ENCODE measurements at places on chromosomes 12 and 14.

- no peak for DNase-seq
These were observed 170.9 kb downstream of the SLC6A15 start for GRCh38 chr12:84741692-84742091.

GRCh38 chr14:96888158-96888557, 91.0 kb downstream of the VRK1 start:
- no peak for DNase-seq

DNA sequence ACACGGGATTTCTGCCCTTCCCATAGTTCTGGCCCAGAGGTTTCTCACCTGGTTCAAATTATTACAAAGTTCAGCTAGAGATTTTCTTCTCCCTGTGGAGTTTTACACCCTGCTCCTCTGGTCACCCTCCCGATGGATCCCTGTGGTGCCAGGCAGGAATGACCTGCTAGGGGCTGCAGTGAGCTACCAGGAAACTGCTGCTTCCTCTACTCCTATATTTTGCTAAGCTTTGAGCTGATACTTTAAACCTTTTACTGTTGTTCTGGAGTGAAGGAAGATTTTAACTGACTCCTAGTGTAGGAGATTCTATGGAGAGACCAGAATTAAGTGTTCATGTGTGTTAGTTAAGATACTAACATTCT, 30.4 kb upstream of the LRIG3 start:
- DNase-seq: no peak

DNA sequence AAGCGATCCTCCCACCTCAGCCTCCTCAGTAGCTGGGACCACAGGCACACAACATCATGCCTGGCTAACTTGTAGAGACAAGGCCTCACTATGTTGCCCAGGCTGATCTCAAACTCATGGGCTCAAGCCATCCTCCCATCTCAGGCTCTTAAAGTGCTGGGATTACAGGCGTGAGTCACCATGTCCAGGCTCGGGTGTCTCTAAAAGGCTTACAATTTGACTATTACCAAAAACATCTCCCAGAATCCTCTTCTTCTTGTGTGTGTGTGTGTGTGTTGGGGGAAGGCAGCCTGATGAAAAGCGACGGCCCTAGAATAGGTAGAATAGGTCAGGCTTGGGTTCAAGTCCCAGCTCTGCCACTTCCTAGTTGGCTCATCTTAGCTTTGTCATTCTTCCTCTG, 16.8 kb downstream of the MSI1 start:
- DNase-seq: no peak

DNA sequence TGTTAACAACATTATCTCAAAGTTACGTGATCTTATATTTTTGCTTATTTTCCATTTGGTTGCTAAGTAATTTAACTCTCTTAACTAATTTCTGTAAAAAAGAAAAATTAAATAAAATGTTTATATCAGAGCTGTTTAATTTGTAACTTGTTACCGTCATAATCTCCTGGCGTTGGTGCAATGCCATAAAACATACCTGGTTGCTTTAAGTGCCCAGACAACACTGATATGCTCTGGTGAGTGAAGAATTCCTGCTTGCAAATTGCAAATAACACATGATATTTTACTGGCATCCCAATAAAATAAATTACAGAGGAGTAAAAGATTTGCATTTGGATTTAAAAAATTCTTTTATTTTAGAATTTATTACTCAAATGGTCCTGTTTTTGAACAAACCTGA, 640.1 kb upstream of the MIS18BP1 start:
- DNase-seq: no peak

- DNase-seq: no peak
These were observed 6.9 kb downstream of the FAM186B start for GRCh38 chr12:49598527-49598926.

DNA sequence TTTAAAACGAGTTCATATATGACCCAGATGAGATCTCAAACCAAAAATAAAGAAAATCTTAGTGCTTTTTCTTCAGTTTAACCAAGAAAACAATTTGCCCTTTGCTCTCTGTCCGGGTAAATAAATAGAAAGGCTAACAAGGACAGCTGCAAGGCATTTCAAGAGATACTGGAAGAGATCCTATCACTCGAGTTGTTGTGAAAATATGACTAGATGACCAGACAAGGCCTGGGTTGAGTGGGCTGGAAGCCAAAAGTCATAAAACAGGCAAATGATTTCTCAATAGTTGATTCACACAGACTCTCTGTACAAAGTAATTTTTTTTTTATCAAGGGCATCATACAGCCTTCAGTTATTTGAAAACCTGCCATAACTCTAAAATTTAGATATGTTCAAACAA, 55.9 kb upstream of the AVPR1A start:
- no peak for DNase-seq

GRCh38 chr14:36367985-36368774, 47.7 kb upstream of the MBIP start:
- no peak for DNase-seq

- DNase-seq: no peak
These were observed 34.1 kb upstream of the TUBA1C start for GRCh38 chr12:49230805-49231194.

- no peak for DNase-seq
These were observed 7.4 kb upstream of the SLC25A29 start for GRCh38 chr14:100313464-100314230.

- DNase-seq: peak; percentile 10
These were observed 392.9 kb downstream of the NOVA1 start for GRCh38 chr14:26204728-26205479.

DNA sequence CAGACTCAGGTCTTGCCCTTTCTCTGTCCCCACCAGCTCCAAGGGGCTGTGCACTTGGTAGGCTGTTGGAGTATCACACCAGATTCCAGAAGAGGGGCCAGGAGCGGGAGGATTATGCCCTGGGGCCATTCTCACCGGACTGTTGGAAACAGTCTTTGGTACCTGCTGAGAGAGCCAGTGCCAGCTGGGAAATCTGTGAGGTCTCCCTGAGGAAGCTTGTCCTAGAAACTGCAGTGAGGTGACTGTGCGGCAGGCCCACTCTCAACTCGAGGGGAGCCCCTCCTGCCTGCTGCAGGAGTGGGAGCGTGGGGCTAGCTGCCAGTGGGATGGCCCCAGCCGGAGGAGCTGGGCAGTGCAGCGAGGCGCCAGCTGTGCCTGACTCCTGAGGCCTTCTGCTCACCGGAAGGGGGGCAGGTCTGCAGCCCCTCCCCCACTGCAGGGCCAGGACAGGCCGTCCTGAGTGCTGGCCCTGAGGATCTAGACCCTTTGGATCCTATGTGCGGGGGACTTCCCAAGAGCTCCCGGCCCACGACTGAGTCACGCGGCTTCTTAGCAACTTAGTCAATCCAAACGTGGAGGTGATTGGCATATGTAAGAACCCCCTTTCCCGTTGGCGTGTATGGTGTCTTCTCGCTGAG, 295.2 kb downstream of the CACNA1C start:
- DNase-seq: no peak

GRCh38 chr12:130133851-130134562, 28.3 kb upstream of the FZD10 start:
- no peak for DNase-seq

- DNase-seq: no peak
These were observed 17.4 kb upstream of the LEMD3 start for GRCh38 chr12:65152012-65152411.

DNA sequence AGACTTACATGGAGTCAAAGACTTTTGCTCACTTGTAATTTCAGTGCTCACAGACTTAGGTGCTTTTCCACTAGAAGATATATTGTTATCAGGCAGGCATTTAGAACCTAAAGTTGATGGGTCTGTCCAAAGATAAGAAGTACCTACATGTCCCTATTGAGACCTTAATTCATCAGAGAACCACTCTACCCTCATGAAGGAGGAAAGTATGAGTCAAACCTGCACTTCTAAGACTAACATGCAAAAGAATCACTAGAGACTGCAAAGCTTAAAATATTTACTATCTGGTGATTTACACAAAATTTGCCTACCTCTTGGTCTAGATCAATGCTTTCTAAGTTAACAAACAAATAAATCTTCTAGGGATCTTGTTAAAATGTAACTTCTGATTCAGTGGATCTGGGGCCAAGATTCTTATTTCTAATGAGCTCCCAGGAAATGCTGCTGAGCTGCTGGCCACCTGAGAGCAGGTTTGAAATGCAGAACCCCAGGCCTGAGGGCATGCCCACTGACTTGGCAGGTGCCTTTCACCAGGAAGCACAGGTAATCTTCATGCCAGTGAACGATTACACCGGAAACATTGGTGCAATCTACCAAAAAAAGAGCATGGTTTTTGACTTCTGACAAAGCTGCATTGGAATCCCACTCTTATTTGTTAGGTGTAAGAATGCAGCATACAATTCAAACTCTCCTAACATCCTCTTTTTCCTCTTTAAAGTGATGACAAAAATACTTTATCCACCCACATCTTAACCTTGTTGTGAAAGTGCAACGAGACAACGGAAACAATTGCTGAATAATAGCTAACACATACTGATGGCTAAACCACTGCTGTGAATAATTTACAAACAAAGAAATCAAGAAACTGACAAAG, 214.2 kb downstream of the ADAMTS20 start:
- no peak for DNase-seq

GRCh38 chr12:126424696-126425095, 1359.5 kb downstream of the AACS start:
- DNase-seq: no peak

- no peak for DNase-seq
These were observed 580.9 kb downstream of the DIO2 start for GRCh38 chr14:79630288-79630960.

DNA sequence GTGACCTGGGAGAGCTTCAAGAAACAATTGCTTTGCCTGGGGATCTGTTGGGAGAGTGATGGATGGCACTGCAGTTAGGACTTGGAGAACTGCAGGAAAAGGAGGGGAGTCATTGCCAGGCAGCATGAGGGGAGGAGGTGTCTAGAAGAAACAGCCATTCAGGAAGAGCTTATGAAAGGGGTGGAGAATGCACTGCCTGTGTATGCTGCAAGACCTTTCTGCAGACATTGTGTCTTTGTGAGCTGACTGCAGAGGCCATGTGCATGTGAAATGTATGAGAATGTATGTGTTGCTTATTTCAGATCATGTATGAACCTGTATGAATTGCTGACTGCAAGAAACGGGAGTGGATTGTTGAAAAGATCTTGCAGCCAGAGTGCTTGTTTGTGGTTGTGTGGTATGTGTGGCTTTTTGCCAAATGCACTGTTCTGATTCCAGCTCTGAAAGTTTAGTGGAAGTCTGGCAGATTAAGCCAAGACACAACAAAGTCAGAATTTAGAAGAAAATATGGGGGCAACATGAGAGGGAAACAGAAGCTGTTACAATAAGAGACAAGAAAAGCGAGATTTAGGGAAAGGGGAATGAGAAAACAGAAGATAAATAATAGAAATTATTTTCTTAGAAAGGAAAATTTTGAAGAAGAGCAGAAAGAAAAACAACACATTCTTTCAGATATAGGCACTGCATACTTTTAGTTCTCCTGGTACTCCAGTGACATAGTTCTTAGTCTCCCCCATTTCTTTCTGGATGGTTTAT, 9.8 kb upstream of the RIMKLB start:
- DNase-seq: peak; percentile 35

GRCh38 chr14:92241966-92242595, 80.9 kb upstream of the SLC24A4 start:
- no peak for DNase-seq

DNA sequence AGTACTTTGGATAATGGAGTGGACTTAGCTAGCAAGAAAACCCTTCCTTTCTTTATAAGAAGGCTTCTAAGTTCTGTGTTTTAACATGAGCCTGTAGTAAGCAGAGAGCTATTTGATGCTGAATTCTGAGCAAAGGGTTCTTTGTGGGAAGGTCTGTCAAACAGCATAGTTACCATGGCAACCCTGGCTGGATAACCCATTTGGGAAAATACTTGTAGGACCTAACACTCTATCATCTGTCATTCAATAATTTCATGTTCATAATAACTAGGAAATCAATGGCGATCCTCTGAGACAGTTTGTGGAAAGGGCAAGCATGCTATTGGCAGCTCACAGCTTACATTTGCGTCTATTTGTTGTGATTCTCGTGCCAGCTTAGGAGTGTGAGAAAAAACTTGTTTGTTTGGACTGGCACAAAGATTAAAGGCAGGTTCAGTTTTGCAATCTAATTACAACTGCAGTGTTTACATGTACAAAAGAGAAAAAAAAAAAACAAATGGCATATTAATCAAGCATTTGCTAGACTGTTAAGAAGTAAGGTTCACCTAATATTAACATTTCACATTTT, 219.2 kb downstream of the PDZRN4 start:
- no peak for DNase-seq

- DNase-seq: no peak
These were observed 709 bp downstream of the HAL start for GRCh38 chr12:95995238-95996031.

- DNase-seq: peak; percentile 99
These were observed at the start of gene TMTC2 for GRCh38 chr12:82686168-82687020. Gene TMTC2 (plus strand): TSS chr12:82686906.

DNA sequence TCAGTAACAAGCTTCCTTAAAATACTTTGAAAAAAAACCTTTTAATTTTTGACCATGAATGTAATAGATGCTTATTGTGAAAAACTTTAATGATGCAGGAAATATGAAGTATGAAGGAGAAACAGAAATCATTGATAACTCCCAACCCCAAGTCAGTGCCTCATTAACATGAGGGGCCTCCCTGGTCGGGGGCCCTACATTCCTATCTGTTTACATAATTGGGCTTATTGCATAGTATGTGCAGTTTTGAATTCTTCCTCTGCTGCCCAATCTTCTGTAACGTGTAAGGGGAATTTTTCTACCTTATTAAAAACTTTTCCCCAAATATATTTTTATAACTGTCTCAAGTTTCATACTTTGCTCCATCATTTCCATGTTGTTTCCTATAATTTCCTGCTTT, 63.0 kb downstream of the SLC25A47 start:
- no peak for DNase-seq

DNA sequence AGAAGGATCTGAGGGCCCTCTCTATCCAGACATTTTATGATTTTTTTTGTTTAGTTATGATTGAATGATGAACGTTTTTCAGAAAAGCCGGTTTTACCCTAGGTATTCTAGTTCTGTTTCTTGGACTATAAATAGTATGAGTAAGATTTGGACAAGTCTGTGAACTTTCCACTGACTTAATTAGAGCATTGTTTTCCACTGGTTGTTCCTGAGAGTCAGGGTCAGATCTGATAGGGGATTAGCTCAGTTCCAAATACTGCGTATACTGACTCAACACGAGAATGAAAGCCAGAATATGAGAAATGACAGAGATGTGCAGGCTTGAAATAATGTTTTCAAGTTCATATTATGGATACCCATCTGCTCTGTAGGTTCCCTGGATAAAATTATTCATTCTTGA, 361.6 kb downstream of the AEBP2 start:
- DNase-seq: no peak

GRCh38 chr12:127389923-127390322, 877.0 kb upstream of the TMEM132C start:
- no peak for DNase-seq

- DNase-seq: no peak
These were observed 487.5 kb downstream of the TMEM121 start for GRCh38 chr14:106013879-106014376.

DNA sequence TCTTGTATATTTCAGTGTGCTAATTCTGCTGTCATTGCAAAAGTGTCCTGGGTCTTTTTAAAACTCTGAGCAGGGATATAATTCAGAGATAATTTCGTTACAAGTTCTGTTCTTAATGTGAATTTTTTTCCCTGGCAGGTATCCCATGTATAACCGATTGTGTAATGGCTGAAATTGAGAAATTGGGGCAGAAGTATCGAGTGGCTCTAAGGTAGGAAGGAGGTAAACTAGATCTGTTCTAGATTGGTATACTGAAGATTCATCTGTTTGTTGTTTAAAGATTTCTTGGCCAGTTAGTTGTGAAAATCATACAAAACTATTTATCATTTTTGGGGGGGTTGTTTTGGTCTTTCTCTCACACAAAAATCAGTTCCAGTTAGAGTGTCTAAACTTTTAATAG, 10.2 kb downstream of the FCF1 start:
- DNase-seq: no peak
